ENCODE measurements at places on chromosomes 5 and 9.

DNA sequence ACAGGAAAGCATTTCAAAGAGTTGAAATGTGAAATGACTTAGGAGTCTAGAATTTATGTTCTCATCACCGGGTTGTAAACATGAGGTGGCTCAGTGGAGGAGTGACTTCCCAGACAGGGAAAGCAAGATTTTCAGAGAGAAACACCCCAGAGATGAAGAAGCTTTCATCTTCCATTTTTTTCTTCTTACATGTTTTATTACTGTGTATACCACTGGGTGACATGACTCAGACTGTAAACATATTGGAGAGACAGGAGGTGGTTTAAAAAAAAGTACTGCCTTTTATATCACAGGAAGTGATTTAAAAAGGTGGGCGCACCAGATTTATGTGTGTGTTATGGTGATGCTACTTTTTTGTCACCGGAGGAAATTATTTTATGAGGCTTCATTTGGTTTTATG lies 209.1 kb upstream of the TUT7 start:
- DNase-seq: no peak

DNA sequence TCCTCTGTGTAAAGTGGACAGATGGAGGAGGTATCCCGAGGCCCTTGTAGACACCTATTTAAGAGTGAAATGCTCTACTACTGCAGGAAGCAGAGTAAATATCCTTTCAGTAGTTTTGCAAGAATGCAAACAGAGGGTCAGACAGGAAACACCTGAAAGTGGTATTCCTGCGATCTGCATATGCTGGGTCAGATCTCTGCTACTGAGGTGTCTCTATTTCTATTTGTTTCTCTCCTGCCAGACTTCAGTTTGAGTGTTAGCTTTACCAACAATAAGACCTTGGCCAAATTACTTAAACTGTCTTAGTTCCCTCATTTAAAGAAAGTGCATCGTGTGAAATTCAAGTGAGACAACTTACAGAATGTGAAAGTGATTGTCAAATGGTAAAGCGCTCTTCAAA lies 47.6 kb downstream of the JAKMIP2 start:
- DNase-seq: no peak

DNA sequence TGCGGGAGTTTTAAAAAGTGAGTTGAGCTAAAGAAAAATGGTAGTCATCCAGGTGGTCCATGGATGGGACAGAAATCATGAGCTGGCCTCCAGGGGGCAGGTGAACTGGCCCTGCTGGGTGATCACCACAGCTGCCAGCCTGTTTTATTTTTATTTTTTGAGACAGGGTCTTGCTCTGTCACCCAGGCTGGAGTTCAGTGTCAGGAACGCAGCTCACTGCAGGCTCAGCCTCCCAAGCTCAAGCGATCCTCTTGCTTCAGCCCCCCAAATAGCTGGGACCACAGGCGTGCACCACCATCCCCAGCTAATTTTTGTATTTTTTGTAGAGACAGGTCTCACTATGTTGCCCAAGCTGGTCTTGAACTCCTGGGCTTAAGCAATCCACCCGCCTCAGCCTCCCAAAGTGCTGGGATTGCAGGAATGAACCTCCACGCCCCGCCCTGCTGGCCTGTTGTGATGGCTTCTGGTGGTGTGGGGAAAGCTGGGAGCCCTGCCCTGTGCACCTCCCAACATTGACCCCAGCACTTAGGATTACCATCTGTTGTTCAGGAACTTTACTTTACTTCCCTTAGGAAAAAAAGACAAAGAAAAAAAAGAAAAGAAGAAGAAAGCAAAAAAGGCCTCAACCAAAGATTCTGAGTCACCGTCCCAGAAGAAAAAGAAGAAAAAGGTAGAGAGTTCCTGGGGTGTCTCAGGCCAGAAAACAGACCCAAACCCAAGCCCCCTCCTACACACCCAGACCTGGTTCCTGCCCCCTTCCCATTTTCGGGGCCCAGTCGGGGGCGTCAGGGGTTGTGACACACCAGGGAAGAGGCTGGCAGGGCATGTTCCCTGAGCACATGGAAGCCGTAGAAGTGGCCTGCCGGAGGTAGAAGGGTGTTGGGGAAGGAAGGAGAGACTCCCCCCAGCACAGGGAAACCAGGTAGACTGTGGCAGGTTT lies 14.7 kb downstream of the CD74 start:
- no peak for DNase-seq

- DNase-seq: no peak
These were observed 143.7 kb downstream of the FSTL4 start for GRCh38 chr5:133468596-133468995.

GRCh38 chr9:119852390-119852789 lies 483.2 kb upstream of the BRINP1 start:
- no peak for DNase-seq

GRCh38 chr9:75855509-75855908 lies 35.0 kb upstream of the PCSK5 start:
- no peak for DNase-seq

DNA sequence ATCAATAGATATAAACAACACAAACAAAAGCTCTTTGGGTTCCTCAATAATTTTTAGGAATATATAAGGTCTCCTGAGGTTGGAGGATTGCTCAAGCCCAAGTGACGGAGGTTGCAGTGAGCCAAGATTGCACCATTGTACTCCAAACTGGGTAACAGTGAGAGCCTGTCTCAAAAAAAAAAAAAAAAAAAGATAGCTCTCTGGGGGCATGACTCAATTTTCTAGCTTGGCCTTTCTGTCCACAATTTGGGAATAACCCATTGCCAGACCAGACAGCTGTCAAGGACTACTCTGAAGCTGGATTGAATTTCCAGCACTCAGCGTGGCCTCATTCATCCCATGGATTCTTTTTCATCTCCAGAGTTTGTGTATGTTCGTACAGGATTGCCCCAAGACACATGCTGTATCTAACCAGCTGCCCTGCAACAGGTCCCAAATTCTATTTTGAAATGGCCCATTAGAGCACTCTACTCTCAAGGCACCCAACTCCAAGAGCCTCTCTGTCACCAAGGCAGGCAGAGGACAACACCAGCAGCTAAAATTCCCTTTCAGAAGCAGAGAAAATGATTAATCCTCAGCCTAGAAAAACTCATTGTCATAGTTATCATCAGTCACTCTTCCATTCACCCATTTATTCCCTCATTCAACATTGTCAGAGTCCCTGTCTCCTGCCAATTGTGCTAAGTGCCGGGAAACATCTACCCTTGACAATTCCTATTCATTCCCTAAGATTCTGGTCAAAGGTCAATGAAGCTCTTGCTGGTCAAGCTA lies 8.7 kb downstream of the FAM193B start:
- DNase-seq: no peak

- no peak for DNase-seq
These were observed 976.9 kb downstream of the MAT2B start for GRCh38 chr5:164482351-164482750.

- no peak for DNase-seq
These were observed 5.7 kb downstream of the NEURL1B start for GRCh38 chr5:172646716-172647285.

DNA sequence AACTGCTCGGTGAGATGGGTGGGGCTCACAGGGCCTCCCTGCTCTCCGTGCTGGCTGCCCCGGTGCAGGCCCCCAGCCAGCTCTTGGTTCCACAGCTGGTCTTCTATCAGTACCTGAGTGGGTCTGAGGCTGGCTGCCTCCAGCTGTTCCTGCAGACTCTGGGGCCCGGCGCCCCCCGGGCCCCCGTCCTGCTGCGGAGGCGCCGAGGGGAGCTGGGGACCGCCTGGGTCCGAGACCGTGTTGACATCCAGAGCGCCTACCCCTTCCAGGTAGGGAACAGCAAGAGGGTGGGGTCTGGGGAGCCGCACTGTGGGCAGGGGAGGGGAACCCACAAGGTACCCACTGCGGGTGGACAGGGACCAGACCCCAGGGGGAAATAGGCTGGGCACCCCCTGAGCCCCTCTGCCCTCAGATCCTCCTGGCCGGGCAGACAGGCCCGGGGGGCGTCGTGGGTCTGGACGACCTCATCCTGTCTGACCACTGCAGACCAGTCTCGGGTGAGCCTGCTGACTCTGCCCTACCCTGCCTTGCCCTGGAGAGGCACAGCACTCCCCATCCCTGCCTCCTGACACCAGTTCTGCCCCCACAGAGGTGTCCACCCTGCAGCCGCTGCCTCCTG lies 2.8 kb downstream of the MAMDC4 start:
- DNase-seq: no peak

DNA sequence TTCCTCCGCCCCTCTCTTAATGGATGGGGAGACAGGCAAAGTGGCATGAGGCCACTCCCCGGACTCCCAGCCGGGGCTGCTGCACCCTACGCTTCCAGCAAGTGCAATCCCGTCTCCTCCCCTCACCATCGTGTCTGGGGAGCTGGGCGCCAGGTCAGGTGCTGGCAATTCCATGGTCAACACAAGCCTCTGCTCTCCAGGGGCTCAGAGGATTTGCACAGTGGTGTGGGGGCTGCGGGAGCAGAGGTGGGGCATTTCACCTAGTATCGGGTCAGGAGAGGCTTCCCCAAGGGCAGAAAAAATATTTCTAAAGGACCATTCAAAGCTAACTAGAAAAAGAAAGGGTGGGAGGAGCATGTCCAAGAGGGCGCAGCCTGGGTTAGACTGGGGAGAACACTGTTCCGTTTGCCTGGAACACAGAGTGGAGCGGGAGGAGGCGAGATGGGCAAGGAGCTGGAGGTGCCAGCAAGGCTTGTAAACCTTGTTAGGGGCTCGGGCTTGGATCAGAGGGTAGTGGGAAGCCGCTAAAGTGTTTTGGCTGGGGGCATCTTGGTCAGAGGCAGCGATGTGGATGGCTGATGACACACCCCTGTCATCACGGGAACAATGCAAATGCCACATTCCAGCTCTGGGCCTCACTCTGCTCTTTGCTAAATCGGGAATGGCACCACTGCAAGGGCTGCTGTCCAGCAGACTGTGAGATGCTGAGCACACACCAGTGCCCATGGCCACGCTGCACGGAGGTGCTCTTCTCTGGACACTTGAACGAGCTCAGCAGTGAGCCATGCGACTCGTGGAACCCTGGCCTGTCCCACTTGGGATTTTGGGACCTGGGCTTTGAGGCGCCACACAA lies 191.7 kb downstream of the CDK5RAP2 start:
- DNase-seq: no peak

- DNase-seq: no peak
These were observed 420.7 kb downstream of the KIF4B start for GRCh38 chr5:155434267-155434666.

DNA sequence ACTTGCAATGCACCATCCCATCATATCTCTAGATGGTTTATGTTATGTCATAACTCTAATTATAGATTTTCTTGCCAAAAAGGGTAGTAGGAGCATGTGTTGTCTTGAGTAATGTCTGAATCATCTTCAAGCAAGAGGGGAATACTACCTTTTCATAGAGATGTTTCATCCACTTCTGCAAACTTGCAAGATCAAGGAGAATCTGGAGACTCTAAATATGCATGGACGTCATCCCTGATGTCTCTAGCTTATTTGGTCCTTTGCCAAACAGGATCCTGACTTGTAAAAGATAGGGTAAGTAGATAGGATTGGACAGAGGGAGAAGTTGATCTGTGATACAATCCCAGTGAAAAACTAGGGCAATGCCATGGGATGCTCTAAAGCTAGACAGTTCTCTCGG lies 246.5 kb downstream of the DMRTA1 start:
- no peak for DNase-seq

DNA sequence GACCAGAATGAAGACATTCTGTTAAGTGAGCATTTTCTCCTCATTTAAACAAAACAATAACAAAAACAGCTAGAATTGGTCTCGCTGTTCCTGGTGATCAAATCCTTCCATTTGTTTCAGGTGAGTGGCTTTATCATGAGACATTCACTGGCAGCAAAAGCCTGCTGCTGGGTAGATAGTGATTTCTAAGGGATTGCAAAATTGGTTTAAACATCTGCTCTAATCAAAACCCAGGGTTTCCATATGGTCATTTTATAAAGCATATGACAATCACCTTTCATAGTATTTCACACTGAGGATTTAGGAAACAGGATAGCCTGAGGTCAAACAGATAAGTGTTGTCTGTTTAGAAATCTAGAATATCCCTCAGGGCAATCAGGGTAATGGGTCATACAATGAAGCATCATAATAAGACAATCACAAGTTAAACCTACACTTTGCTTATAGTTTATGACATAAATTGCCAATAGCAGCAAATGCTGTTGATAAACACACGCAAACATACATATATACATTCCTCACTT lies 769.6 kb upstream of the C9orf72 start:
- no peak for DNase-seq

DNA sequence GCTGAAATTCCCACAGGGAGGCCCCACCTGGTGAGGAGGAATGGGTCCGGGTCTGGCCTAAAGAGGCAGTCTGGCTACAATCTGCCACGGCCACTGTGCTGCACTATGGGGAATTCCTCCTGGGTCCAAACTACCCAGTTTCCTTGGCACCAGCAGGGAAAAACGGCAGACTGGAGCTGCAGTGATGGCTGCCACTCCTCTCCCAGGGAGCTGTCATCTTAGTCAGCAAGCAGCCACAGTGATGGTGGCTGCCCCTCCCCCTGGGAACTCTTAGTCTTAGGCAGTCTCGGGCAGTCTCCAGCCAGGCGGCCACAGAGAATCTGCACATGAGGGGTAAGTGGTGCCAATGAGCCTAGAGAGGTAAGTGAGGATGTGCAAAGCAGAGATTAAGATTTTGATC lies 205.8 kb downstream of the TMEM38B start:
- DNase-seq: no peak

GRCh38 chr9:3656224-3656623 lies 130.4 kb upstream of the RFX3 start:
- no peak for DNase-seq

DNA sequence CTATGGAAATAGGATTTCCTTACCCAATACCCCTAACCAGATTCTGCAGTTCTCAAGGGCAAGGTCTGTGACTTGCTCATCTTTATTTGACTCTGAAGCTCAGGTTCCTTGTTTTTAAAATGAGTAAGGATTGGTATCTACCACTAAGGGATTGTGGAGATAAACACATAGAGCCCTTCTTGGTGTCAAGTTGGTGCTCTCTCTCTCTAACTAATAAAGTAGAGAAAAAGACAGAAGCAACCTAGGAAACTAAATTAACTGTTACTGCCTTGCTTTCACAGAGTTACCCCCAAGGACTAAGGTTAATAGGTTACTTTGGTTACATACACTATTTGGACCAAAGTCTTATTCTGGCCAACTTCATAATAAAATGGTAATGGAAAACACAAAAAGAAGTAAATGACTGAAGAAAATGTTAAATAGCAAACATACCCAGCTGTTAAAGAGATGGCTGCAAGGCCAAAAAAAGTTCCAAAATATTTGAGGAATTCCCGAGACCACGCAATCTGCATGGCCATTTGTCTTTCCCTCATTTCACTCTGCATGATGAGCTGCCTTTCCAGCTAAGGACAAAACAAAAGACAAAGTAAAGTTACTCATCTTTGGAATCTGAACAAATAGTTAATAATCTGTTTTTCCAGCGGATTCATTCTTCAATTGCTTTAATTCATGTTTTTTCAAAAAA lies 21.8 kb upstream of the RLN1 start:
- no peak for DNase-seq

GRCh38 chr9:27433631-27434325 lies 90.3 kb upstream of the IFNK start:
- no peak for DNase-seq

Measured in GM20000 (cell line).